Right ventricle myocardium inferior (tissue), 1 donor: ENCODE measurements at places on chromosomes 1 and 21. TPM values are rescaled to one million over a fixed set of nuclear protein-coding genes. Genes with fewer than 3 reads are reported as not detected.
A peak's percentile ranks its signal among the peaks of the same experiment; 100 is the strongest.

C1orf50 gene
- 8.7 TPM for total RNA-seq

LCE1E gene
- not detected for total RNA-seq

KCNN3 gene
- total RNA-seq: 3.4 TPM

PTPN22 gene
- total RNA-seq: 0.43 TPM

PTGFR gene
- total RNA-seq: 1.3 TPM

CFHR2 gene
- total RNA-seq: not detected

RNU11 gene
- total RNA-seq: not detected

METTL18 gene
- total RNA-seq: 6.5 TPM

FAM167B gene
- total RNA-seq: 10.5 TPM

DNA sequence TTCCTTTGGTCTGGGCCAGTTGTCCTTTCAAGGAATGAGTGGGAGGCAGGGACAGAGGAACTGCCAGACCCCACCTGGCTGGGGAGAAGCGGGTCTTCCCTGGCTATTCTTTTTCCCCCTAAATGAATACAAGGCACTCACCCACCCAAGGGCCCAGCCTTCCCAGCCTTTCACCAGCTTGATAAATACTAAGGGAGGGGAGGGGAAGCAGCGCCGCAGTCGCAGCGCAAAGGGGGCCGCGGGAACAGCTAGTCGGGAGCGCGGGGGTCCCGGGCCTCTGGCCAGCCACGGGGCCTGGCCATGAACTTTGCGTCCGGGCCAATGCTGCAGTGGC is 91.3 kb upstream of the VAMP3 start:
- DNase-seq: no peak

GRCh38 chr21:39088831-39089380 is 94.3 kb downstream of the PSMG1 start:
- DNase-seq: no peak

DNA sequence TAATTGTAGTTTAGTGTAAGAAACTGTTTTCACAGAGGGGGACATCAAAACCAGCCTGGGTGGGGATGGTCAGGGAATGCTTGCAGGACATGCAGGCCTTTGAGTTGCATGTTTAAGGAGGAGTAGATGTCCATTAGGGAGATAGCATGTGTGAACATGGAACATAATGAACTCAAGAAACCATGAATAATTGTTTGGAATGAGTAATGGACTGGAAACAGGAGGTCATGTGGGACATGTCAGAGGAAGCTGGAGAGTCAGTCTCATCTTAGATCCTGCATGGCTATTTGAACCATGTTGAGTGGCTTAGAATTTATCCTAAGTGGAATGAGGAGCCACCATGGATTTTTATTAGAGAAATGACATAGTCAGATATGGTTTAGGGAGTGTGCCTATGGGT is 86.4 kb downstream of the RPE65 start:
- DNase-seq: no peak

- peak; percentile 79 for DNase-seq
Measured at GRCh38 chr1:26156285-26157038, 2.4 kb upstream of the FAM110D start.

- DNase-seq: no peak
Measured at GRCh38 chr1:18945401-18945849, 11.1 kb downstream of the IFFO2 start.

DNA sequence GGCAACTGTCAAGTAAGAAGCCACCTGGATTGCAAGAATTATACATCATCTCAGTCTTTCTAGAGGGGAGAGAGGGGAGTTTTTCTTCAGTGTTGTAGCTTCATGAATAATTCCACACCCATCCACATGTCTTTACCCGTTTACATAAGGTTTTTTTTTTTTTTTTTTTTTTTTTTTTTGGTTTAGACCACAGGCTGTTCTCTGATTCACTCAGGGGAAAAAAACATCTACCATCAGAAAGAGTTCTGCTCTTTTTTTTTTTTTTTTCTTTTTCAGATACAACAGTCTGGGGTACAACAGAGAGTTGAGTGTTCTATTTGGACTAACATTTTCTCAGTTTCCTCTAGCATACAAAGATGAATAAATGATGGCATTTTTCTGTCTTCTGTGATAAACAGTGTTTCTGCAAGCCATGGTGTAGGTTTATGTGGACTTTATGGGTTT is 4.9 kb upstream of the KIF14 start:
- DNase-seq: no peak

GRCh38 chr1:209627027-209627731 is 25.0 kb downstream of the LAMB3 start:
- no peak for DNase-seq

- no peak for DNase-seq
Measured at GRCh38 chr1:156080863-156081179, 1.4 kb downstream of the MEX3A start.

- peak; percentile 73 for DNase-seq
Measured at GRCh38 chr1:25484096-25484495, 53.4 kb downstream of the MACO1 start.

DNA sequence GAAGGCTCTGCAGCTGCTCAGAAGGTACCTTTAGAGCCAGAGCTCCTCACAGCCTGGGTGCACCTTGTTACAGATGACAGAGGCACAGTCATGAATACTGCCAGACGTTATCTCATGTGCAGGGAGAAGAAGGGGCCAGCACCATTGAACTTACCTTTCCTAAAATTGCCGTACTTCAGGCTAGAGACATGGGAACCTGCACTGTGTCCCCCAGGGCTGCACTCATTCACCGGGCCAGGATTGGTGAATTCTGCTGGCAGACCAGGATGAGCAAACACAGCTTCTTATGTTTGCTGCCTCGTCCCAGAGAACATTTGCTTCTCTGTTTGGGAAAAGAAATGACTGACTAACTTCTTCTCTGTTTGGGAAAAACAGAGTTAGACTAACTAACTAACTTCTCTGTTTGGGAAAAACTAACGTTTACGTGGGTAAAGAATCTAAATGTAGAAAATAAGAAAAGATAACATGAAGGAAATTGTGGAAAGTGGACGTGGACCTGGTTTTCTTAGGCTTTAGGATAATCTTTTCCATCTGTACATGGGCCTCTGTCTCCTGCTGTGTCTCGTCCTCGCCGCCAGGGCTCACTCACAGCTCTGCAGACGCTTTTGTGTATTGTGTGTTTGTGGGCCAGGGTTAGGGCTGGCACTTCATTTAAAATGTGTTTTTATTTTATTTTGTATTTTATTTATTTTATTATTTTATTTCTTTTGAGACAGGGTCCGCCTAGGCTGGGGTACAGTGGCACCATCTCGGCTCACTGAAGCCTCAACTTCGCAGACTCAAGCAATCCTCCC is 9.9 kb downstream of the OBSCN start:
- DNase-seq: no peak

DNA sequence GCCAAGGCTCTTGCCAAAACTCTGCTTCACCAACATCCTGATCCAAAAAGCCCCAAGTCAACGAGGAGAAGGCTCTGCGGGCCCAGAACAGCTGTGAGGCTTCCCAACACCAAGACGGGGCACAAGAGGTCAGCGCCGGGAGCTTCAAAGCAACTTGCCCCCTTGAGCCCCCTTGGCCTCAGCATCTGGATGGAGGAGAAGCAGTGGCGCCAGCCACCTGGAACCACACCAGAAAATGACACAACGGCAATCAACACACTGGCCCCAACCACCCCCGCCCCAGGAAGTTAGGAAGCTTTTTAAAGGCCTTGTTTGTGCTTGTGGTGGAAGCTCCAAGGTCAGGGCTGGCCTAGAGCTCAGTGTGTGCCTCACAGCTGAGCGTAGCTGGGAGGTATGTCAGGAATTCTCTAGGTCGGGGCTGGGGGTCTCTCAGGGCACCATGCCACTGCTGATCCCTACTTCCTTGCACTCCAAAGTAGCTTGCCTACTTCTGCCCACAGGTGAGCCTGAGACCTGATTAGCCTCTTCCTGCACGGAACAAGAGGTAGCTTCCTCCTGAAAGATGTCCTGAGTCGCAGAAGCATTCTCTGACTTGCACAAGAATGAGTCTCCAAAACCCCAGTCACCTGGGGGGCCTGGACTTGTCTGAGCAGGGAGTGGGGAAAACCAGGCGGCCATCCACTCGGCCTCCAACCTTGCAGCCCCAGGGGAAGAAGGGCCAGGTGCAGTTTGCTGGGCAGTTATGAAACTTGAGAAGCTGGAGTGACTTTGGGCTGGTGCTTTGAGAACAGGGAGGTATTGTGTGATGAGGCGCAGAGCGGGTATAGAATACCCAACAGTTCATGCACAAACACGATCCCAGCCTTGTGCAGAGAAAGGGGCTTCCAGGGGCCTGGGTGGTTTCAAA is 9.7 kb upstream of the SRP9 start:
- peak; percentile 89 for DNase-seq

- DNase-seq: no peak
Measured at GRCh38 chr1:152972196-152972886, 1.9 kb downstream of the SPRR4 start.

- DNase-seq: no peak
Measured at GRCh38 chr1:110340207-110340468, 961 bp downstream of the RBM15 start.

DNA sequence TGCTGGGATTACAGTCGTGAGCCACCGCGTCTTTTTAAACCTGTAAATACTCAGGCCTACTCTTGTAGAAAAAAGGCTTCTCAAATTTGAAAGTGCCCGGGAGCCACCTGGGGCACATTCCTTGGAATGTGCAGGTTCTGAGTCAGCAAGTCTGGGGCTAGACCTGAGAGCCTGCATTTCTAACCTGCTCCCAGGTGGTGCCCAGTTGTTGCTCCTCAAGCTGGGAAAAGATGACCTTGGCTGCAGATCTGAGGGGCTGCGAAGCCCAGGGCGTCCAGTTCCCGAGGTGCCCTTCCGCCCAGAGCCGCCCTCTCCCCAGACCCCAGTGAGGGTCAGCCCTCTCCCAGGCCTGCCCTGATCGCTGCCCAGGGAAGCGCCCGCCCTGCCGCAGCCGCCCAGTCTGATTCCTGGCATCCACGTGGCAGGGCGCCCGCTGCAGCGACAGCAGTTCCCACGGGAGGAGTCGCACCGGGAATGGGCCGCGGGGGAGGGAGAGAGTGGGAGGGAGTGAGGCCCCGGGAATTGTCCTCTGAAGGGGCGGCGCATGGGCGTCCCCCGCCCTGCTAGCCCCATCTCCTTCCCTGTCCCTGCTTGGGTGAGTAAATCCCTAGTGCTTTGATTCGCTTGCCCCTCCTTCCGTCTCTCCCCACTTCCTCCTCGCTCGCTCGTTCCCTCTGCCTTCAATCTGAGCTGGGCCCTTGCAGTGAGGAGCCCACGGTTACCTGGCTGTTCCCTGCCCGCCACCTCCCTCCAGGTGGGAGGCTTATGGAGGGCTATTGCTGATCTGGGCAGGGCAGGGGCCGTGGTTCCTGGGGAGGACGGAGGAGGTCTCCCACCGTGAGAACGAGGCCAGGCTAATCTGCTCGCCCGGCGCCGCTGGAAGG is 18.8 kb upstream of the TENT5B start:
- peak; percentile 88 for DNase-seq

DNA sequence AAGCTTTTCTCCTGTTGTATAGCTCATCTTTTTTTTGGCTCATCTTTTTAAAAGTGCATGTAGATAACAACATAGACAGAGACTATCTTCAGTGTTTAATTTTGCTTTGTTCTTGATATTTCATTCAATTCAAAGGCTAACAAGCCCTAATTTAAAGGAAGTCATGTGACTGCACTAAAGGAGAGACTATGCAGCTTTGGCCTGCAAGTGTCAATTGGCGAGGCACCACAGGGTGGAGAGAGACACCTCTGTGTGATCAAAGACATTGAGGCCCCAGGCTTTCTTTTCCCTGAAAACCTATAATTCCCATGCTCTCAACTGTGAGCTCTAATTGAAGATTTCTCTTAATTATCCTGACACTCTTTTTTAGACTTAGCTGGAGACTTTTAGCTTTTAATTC is 53.6 kb downstream of the CHODL start:
- no peak for DNase-seq

DNA sequence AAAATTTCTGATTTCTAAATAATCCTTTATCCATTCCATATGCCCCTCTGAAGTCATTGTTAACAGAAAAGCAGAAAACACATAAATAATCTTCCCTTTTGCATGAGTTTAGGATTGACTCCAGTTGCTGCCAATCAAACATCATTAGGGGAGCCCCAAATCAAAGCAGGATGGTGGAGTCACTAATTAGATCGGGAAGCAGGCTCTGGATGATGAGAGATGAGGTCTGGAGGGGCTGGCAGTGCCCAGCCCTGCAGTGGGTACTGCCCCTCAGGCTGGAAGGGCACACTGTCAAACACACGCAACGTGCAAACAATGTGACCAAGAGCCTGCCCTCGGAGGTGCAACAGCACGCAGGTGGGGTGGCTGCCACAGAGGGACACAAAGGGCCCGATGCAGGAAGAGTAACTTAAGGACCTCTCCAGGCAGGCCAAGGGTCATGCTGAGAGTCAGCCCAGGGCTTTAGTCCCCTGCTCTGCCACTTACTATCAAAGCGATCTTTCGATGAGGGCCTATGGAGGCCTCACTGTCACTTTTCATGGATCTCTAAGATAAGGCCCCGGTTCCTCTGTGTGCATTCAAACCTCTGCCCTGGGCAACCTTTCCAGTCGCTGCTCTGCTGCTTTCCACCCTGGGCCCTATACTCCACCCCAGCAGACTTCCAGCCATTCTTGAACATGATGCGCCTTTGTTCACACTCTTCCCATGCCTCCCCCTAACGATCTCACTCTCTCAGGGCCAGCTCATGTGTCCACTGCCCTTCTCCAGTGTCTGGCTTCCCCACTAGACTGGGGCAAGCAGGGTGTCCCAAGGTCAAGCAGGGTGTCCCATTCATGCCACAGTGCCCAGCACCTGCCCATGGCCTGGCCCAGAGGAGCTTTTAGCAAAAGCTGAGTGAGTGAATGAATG is 98.9 kb downstream of the DMRTB1 start:
- no peak for DNase-seq

- peak; percentile 45 for DNase-seq
Measured at GRCh38 chr21:45570826-45571601, 28.8 kb upstream of the SLC19A1 start.

DNA sequence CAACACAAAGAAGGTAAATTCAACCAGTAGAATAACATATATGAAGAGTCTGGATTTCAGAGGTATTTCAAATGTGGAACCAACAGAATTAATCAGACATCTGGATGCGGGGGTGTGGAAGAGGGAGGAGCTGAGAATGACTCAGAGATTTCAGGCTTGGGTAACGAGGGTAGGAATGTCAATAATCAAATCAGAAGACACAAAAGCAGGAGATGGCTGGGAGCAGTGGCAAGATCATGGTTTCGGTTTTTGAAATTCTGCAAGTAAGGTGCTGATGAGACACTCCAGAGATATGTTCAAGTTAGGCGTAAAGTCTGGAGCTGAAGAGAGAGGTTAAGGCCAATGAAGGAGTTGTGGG is 64.0 kb downstream of the PLPPR5 start:
- no peak for DNase-seq
